Nephron progenitor cell (in vitro differentiated cells): ENCODE measurements at places on chromosomes 4 and X.

DNA sequence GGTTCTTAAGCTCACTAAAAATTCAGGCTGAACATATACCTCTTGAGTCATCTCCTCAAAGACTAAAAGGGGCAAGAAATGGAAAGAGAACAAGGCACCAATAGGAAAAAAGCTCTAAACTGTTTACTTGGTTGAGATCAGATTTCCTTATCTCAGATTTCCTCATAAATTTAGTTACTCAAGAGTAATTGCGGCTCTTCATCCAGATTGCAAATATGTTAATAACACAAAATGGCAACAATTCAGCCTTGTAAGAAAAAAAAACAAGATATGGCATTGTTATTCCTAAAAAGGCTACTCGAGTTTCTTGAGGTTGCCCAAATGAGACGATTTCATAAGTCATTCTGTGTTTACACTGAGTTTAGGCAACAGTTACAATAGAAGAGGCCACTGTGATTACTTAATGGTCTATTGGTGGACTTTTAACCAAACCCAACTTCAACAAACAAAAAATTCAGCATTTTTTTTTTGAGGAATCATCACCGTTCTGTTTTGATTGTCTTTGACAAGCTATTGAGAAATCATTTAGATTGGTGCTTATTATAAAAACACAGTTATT, 97.9 kb upstream of the PDHA1 start:
- DNase-seq = no peak

- no peak for DNase-seq
Observed at GRCh38 chrX:99184153-99184552, 1225.9 kb downstream of the PCDH19 start.

- DNase-seq = no peak
Observed at GRCh38 chr4:4637710-4638109, 95.9 kb upstream of the STX18 start.

DNA sequence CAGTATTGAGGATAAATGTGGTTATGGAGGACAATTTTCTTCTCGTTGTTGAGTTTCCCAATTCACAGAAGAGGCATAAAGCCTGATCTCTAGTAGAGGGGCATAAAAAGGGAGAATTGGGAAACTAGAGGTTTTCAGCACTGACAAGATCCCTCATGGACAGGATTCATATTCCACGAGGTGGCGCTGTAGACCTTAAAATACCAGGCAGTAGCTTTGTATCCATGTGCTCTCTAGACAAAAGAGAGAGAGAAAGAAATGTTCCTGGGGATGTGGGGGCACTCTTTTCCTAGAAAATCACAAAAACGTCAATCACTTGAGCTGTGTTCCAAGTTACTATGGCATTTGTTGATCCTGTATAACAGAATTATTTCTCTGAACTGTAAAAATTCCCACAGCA, 128.3 kb downstream of the MAGEE1 start:
- DNase-seq = peak; percentile 17

- DNase-seq = peak; percentile 62
Observed at GRCh38 chr4:76801621-76802235, 96.2 kb downstream of the SOWAHB start.

GRCh38 chr4:14269824-14270223, 642.3 kb upstream of the BOD1L1 start:
- DNase-seq = no peak
